ENCODE measurements at places on chromosomes 5 and 9.

DNA sequence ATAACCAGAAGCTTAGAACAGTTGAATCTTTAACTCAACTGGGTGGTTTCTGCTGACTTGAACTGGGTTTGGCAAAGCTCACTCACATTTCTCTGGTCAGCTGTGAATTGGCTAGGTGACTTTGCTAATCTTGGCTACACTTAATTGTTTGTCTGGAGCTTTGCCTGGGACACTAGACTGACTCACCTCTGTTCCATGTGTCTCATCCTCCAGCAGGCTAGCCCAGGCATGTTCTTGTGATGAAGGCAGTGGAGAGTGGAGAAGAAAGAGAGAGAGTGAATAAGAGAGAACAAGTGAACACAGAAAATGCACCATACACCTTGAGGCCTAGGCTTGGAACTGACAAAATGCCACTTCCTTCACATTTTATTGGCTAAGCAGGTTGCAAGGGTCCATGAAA is 32.6 kb downstream of the SPATA31D1 start:
- ATAC-seq: peak; percentile 100

- ATAC-seq: no peak
These were observed 316.0 kb upstream of the DMAC1 start for GRCh38 chr9:8115570-8115969.

DNA sequence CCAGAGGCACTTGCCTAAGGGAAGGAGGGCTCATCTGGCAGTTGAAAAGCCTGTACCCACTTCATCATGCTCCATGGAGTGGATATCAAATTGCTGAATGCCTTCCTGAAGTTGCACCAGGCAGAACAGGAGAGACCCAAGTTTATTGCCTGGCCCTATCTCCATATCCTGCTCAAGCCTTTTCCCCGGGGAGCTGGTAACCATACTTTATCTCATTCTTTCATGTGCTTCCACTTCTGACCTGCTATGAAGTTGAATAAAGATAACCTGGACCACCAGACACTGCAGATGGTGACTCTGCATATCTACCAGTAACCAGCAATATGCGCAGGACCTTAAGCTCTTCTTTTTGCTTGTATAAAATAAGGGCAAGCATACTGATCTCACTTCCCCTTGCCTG is 1397.5 kb upstream of the CDH6 start:
- ATAC-seq: no peak

DNA sequence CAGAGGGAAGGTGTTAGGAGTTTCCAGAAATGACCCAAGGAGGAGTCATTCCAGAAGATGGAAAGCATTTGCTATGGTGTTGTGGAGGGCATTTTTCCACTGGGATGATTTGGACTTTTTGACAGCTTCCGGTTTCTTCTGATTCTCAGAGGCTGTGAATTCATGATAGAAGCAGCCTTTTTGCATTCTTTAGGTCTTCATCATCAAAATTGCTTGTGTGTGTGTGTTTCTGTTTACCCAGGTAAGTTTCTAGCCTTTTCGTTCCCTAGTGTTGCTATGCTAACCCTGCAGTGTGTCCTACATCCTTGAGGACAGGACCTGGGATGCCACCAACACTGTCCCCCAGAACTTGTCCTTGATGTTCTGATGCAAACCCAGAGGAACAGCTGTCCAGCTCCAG is 19.6 kb downstream of the IRX1 start:
- ATAC-seq: no peak

DNA sequence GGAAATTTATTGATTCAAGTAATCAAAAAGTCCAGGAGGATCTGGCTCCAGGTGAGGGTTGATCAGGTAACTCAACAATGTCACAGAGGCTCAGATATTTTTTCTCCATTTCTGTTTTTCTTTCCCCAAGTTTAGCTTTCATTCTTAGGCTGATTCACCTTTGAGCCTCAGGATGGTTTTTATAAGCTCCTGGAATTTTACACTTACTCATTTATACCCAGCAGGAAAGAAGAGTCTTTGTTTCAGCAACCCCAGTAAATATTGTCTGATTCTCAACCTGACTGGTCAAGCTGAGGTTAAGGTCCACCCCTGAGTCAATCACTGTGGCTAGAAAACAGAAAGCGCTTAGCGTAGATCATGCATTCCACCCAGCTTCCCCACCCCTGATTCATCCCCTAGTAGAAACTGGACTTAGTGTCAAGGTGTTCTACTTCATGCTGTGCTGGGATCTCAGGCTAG is 500.6 kb downstream of the KIF4B start:
- ATAC-seq: no peak

GRCh38 chr9:133973791-133974630 is 18.1 kb downstream of the VAV2 start:
- ATAC-seq: no peak

- ATAC-seq: peak; percentile 35
These were observed 273.7 kb upstream of the PIK3R1 start for GRCh38 chr5:67941614-67942401.

GRCh38 chr5:178683783-178684182 is 46.7 kb downstream of the ZNF354A start:
- no peak for ATAC-seq

GRCh38 chr9:95085861-95086563 is 231.5 kb downstream of the FANCC start:
- peak; percentile 32 for ATAC-seq

DNA sequence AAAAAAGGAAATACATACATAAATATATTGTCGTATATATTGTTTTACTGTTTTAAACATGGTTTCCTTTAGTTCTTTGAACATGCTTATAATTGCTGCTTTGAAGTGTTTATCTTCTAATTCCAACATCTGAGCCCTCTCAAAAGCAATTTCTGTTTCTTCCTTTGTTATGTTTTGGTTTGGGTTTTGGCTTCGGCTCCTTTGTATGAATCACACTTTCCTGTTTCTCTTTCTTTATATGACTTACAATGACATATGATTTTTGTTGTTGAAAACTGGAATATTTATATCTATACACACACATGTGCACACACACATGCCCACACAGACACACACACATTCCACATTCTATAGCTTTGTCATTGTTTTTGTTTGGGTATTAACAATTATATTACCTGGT is 1206.7 kb downstream of the CDH12 start:
- ATAC-seq: no peak

- no peak for ATAC-seq
These were observed 348.9 kb downstream of the ARHGEF28 start for GRCh38 chr5:73974871-73975360.

- ATAC-seq: no peak
These were observed 159.9 kb downstream of the TMEM38B start for GRCh38 chr9:105854026-105854782.

GRCh38 chr5:23629396-23629795 is 122.0 kb downstream of the PRDM9 start:
- ATAC-seq: no peak

- no peak for ATAC-seq
These were observed 2.9 kb downstream of the NR2F1-AS1 start for GRCh38 chr5:93577854-93578812.

DNA sequence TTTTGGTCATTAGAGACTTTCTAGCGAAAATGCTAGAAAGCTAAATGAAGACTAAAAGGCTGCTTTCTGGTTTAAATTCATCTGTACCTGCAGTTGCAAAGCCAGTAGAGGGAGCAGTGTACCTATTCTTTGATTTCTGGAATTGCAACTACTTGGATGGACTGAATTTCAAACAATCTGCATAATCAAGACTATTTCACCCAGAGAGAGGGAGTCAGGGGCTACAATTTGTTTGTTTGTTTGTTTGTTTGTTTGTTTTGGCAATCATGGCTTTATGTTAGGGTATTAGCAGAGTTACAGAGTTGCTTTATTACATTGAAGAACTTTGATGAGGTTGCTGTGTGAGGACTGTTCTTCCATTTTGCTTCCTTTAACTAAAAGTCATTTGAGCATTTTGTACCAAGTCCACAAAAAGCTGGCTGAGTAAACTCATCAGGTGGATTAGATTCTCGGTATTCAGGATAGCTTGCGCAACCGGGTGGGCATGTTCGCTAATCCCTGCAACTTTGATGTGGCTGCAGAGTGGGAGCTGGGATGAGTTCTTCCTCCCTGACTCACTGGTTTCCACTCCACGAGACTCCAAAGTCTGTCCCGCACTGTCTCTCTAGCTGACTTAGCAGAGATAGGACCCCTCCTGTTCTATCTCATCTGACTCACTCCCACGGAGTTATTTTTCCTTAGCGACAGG is 80.0 kb upstream of the TUT7 start:
- ATAC-seq: peak; percentile 23

GRCh38 chr5:154547551-154547950 is 69.5 kb upstream of the HAND1 start:
- no peak for ATAC-seq

DNA sequence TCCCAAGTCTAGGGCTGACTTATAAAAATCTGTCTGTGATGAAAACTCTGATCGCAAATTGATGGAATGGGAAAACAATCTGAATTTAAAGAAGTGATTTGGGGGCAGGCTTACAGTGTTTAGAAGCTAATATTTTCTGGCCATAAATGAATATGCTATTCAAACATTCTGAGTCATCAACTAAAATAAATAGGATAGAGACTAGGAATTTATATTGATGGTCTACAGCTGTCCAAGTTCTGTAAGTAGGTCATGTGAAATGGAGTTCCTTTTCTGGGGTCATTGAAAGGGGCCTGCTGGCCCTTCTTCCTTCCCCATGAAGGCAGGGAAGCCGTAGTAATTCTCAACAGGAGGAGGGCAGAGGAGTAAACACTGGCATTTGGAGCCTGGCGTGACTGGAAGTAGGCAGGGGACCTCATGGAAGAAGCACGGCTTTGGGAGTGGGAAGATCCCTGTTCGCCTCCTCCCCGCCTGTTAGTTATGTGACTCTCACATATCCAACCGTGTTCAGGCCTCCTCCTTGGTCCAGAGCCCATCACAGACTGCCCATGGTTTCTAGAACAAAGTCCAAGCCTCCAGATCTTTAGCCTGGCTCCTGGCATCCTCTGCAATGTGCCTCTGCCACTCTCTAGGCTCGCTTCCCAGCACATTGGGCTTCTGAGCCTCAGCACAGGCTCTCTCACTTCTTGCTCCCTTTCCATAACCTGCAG is 31.7 kb downstream of the ALG2 start:
- ATAC-seq: no peak

- ATAC-seq: no peak
These were observed 15.3 kb downstream of the PLPP7 start for GRCh38 chr9:131304676-131305355.

- no peak for ATAC-seq
These were observed 57.0 kb downstream of the CFAP90 start for GRCh38 chr5:7793895-7794294.

DNA sequence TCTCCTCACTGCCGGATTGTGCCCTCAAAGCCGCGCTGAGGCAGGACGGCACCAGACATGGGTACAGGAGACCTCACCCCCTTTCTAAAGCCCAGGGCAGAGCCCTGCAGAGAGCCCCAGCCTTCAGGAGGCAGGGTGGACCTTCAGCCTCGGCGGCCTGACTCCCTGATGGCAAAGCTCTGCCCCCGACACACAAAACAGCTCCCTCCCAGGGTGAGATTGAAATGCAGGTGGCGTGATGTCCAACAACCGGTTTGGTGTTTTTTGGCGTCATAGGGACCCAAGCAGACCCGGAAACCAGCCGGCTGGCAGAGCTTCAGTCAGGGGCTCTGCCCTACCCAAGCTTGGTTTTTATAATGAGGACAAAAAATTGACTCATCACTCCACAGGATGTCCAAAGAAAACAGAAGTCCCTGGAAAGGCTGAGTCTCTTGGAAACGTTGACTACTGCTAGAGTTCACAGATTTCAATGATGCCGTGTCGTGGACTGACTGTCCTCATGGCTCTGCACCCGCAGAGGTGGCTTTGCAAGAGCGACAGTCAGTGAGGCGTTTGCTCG is 275.2 kb upstream of the IRX1 start:
- peak; percentile 48 for ATAC-seq

DNA sequence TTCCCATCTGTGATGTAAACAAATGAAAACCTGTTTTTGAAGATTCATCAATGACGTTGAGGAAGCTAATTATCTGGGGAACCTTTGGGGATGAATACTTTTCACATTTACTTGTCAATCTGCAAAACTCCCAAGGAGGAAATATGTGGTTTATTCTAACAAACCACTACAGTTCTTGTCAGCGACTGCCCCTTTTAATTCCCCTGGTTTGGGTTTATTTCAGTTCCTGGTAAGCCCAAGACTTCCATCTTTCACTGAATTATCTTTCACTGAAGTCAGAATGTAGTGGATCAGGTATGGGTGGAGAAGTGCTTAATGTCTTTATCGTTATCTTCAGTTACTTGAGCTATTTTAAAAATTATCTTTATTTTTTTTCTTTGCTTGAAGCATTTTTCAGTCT is 40.2 kb downstream of the TLR4 start:
- ATAC-seq: no peak

DNA sequence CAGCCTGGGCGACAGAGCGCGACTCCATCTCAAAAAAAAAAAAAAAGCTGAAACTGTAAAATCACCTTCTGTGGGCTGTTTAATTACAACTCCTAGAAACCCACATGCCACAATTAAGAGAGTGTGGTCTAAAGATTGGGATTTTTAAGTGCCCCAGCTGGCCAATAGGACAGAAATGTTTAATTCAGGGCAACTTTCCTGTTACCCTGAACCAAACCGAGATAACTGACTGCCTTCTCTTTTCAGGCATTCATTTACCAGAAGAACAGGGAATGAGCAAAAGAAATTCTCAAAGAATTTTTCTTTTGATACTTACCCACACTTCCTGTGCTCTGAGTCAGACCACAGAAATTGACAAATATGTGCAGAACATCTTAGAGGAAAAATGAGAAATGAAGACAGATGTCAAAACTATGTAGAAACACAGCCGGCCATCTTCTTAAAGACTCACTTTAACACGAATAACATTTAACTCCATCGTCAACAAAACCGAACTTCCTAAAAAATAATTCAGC is 221.3 kb upstream of the DAPK1 start:
- no peak for ATAC-seq

DNA sequence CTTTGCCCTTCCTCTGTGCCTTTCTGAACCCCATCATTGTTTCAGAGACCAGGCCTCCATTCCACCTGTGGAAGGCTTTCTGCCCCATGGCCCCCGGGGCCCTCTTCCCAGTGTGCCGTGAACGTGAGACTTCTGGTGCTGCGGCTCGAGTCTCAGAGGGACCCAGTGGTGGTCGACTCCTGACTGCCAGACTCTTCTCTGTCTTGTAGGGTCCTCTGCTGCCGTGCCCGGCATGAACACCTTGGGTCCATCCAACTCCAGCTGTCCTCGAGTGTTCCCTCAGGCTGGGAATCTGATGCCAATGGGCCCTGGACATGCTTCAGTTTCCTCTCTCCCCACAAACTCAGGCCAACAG is 20.1 kb upstream of the LTC4S start:
- ATAC-seq: no peak

DNA sequence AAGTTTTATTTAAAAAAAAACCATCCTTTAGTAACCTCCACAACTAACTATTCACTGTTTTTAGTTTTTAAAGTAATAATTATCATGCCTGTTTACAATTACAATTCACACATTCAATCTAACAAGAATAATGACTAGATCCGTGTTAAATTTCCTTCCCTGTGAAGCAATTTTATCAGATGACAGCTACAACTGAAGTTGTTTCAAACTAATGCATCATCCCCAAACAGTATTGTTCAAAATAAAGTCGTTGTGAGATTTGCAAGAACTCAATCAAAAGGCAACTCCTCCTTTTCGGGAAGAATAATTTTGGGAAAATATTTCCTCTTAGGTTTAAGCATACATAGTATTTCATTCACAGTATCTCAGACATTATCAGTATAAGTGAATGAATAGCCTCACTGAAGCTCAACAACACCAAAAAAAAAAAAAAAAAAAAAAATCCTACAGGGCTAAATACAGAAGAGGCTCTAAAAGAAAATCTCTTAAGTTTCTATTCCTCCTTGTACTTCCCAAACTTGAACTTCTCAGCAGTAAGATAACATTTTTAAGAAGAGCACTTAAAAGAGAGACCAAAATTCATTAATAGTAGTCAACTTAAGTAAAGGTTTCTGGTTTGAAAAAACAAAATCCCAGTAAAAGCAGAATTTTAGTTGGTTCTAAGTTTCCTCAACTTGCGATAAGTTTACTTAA is 9.4 kb downstream of the C9orf72 start:
- no peak for ATAC-seq
